ENCODE measurements at places on chromosomes 13 and 19.

GRCh38 chr13:94063096-94063495, 416.4 kb downstream of the DCT start:
- no peaks in the 10 kb centered on the region for H3K36me3 ChIP-seq
- no peaks in the 10 kb centered on the region for H3K4me1 ChIP-seq

- H3K4me1 ChIP-seq = no peaks in the 10 kb centered on the region
- no peak overlapping the region for H3K27ac ChIP-seq
- no peaks in the 10 kb centered on the region for H3K36me3 ChIP-seq
- no peak overlapping the region for H3K4me3 ChIP-seq
- no peaks in the 10 kb centered on the region for H3K27me3 ChIP-seq
Observed at GRCh38 chr13:70310396-70311119, 202.3 kb upstream of the KLHL1 start.

DNA sequence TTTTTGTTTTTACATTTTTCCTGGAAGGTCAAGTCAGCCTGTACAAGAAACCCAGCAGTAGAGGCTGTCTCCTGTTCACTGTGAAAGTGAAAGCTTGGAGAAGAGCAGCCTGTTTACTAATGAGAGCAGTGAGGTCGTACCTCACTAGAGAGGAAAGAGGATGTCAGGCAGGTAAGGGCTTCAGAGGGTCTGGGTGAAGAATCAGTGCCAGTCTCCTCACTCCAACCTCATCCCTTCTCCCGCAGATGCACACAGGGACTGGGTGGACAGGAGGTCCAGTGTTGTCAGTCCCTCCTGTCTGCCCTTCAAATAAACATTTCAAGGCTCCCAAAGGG, 462.5 kb downstream of the KLF5 start:
- no peaks in the 10 kb centered on the region for H3K36me3 ChIP-seq
- H3K4me1 ChIP-seq = no peaks in the 10 kb centered on the region
- H3K27ac ChIP-seq = no peak overlapping the region

DNA sequence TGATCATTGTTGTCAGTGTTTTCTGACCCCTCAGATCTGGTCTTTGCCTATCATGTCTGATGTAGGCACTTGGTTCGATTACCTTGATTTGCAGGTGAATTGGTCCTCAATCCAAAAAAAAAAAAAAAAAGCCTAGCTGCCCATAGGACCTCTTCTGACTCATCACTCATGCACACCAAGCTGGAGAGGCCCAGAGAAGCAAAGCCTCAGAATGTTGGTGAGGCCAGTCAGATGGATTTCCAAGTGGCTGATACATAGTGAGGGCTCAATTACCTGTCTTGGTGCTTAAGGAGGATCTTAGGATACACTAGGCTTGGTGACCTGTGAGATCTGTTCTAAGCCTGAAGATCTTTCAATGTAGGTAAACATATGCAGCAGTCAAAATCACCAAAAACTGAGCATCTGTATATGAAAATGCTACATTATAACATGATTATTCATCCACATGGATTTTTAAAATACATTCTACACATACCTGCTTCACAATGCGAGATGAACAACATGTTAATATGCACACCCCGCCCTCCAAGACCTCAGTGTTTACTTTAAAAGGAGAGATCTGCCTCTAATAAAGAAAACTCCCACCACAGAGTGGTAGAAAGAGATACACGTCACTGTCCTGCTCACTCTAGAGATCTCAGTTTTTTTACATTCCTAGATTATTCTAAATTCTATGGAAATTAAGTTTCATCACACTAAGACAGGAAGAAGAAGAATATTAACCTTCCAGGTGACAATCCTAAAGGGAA, 79.9 kb upstream of the RAP2A start:
- DNase-seq = no peak
- H3K27me3 ChIP-seq = no peaks in the 10 kb centered on the region
- H3K36me3 ChIP-seq = peaks cover 65% of the 10 kb centered on the region
- no peak overlapping the region for H3K27ac ChIP-seq

DNA sequence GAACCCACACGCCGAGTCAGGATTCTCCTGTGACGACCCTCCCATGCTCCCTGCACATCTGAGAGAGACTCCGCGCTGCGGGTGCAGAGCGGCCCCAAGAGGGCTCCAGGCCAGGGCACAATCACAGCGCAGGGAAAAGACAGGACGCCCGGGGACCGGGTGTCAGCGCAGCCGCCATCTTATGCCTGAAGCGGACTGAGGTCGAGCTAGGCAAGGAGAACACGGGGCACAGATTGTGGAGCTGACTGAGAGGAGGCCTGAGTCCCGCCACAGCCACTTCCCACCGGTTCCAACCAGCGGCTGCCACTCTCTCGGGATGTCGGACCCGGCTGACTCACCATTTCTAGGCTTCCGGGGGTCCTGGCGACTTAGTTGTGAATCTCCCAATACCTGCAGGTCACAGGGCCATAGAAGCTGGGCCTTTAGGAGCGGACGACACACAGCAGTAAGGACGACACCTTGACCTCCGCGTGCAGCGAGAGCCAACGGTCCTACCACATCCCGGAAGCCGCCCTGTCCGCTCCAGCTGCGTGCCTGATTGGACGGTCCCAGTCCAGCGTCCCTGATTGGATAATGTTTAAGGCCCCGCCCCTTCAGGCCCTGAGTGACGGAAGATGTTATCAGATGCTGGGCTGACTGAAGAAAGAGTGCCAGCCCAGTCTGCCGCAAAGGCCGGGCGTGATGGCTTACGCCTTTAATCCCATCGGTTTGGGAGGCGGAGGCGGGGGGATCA, at the start of gene ZNF728:
Gene ZNF728, minus strand, starts transcription at position 487 of the 733 bp plus-strand sequence. Its CDS starts 146 bp downstream, at position 341.
- no peak for DNase-seq
- no peak within 1 kb of the TSS for H3K27ac ChIP-seq
- H3K4me1 ChIP-seq = no peaks in the 10 kb centered on the region
- H3K27me3 ChIP-seq = no peaks in the 10 kb centered on the region
- no peak within 1 kb of the TSS for H3K4me3 ChIP-seq

- no peaks in the 10 kb centered on the region for H3K27me3 ChIP-seq
- H3K36me3 ChIP-seq = peaks cover 14% of the 10 kb centered on the region
- H3K4me1 ChIP-seq = peaks cover 53% of the 10 kb centered on the region
- H3K4me3 ChIP-seq = no peak overlapping the region
- DNase-seq = peak; percentile 52
- H3K27ac ChIP-seq = peak overlapping the region; percentile 48
Observed at GRCh38 chr19:40803857-40804782, 5.1 kb downstream of the EGLN2 start.

- H3K4me3 ChIP-seq = no peak overlapping the region
- peaks cover 9% of the 10 kb centered on the region for H3K4me1 ChIP-seq
- no peak for DNase-seq
- no peak overlapping the region for H3K27ac ChIP-seq
- H3K36me3 ChIP-seq = 0 out of 2 replicates have a peak, but pooled peaks cover 2% of the 10 kb centered on the region
Observed at GRCh38 chr13:60001889-60002288, 161.8 kb downstream of the DIAPH3 start.

- DNase-seq = no peak
- no peaks in the 10 kb centered on the region for H3K4me1 ChIP-seq
- peaks cover 1% of the 10 kb centered on the region for H3K27me3 ChIP-seq
- H3K36me3 ChIP-seq = no peaks in the 10 kb centered on the region
- H3K27ac ChIP-seq = no peak overlapping the region
Observed at GRCh38 chr19:32200312-32201038, 144.9 kb upstream of the ZNF507 start.

GRCh38 chr13:47289567-47289966, 392.7 kb upstream of the HTR2A start:
- no peaks in the 10 kb centered on the region for H3K4me1 ChIP-seq
- H3K4me3 ChIP-seq = no peak overlapping the region
- H3K36me3 ChIP-seq = no peaks in the 10 kb centered on the region
- no peaks in the 10 kb centered on the region for H3K27me3 ChIP-seq
- no peak overlapping the region for H3K27ac ChIP-seq

- H3K36me3 ChIP-seq = no peaks in the 10 kb centered on the region
- no peak overlapping the region for H3K4me3 ChIP-seq
- H3K27me3 ChIP-seq = no peaks in the 10 kb centered on the region
- no peak overlapping the region for H3K27ac ChIP-seq
- no peaks in the 10 kb centered on the region for H3K4me1 ChIP-seq
- no peak for DNase-seq
Observed at GRCh38 chr13:47120282-47120681, 223.4 kb upstream of the HTR2A start.

- no peaks in the 10 kb centered on the region for H3K36me3 ChIP-seq
- no peak overlapping the region for H3K4me3 ChIP-seq
Observed at GRCh38 chr19:29040951-29041350, 172.0 kb downstream of the UQCRFS1 start.

- H3K27ac ChIP-seq = no peak overlapping the region
- DNase-seq = no peak
Observed at GRCh38 chr19:34236035-34236987, 18.0 kb upstream of the GARRE1 start.

GRCh38 chr13:58950911-58951310, 1212.8 kb downstream of the DIAPH3 start:
- H3K27me3 ChIP-seq = no peaks in the 10 kb centered on the region
- DNase-seq = no peak
- H3K4me3 ChIP-seq = no peak overlapping the region
- no peak overlapping the region for H3K27ac ChIP-seq
